ENCODE measurements at places on chromosomes 4 and X.

- DNase-seq: no peak
These were observed 17.4 kb upstream of the ADH4 start for GRCh38 chr4:99161373-99162099.

GRCh38 chr4:148834804-148835631 lies 392.8 kb upstream of the NR3C2 start:
- DNase-seq: no peak

DNA sequence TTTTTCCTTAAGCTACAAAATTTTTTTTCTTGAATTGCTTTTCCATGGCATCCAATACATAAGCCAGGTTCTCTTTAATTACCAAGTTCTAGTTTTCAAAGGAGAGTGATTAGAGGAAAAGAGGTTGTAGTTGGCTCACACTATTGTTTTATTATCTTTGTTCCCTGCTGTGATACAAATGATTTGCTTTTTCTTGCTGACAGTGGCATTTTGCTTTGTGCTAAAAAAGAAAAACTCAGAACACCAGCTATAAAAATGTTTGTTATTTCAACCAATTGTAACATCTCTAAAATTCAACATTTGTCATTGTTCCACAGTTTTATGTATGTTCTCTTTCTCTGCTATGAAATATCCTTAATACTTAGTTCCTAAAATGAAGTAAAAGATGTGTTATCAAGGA lies 1817.2 kb downstream of the STIM2 start:
- no peak for DNase-seq

- no peak for DNase-seq
These were observed 152.7 kb downstream of the ANTXR2 start for GRCh38 chr4:79920163-79920853.

DNA sequence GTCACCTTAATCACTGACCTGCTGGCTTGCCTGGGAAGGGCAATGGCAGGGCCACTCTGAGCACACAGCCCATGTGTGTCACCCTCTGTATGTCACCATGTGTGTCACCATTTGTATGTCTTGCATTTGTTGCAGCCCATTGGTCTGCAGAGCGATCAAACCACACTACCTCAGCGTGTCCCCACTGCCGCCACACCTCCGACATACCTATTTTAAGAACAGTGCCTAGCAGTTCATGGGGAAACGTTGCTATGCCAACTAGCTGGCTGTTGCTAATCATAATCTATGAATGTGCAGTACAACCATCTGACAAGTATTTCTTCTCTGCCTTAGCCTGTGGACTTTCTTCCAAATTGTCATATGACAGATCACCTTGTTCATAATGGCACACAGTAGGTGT lies 8.0 kb upstream of the CRMP1 start:
- DNase-seq: no peak

GRCh38 chr4:81607950-81608349 lies 136.2 kb upstream of the RASGEF1B start:
- no peak for DNase-seq

- no peak for DNase-seq
These were observed 356.7 kb upstream of the DIPK2B start for GRCh38 chrX:45557387-45557786.

DNA sequence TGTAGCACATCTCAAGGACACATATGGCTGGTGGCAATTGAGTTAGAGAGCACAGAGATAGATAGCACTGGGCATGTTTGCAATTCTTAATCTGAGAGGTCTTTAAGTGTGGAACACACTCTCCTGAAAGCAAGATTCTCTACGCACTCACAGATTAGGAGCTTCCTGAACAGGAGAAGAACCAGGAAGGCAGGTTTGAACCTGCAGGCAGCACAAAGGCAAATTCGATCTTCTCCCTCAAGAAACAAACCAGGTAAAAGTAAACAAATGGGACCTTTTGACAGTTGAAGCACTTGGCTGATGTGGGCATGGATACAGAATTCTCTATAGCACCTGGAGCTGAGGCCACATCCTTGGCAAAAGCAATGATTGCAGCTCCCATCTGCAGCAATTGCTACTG lies 24.3 kb downstream of the HS3ST1 start:
- DNase-seq: no peak

DNA sequence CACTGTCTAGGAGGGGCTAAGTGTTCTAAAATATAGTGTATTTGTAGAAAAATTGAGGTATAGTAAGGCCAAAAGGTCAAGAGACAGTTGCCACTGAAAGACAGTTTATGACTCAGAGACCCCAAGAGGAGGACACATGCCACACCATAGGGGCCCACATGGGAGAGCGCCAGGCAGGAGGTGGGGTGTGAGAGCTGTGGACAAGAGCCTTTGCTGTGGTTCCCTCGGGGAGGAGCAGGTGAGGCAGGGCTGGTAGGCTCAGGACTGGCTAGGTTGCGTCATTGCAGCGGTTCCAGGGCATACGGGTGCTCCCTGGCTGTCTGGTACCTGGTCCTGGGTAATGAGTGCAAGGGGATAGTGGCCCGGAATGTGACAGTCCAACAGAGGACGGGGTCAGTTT lies 37.6 kb downstream of the CCNQ start:
- no peak for DNase-seq

- DNase-seq: no peak
These were observed 750 bp downstream of the TMEM129 start for GRCh38 chr4:1720163-1720983.

DNA sequence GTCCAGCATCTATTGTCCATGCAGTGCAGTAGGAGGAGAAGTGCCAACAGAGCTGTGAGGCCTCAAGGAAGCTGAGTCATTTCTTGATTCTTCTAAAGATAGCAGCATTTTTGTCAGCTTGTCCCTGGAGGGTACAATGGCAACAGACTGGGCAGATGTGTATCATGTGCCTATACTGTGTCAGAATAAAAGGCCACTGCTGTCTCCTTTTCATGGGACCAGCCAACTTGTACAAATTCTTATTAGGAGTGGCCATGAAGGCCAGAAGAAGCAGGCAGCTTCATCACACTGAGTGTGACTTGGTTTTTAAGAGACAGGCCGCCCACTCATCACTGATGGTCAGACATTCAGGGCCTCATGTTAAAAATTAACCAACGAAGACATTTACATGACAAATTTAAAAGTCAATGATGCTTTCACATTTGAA lies 185.0 kb upstream of the FAM241A start:
- DNase-seq: no peak

DNA sequence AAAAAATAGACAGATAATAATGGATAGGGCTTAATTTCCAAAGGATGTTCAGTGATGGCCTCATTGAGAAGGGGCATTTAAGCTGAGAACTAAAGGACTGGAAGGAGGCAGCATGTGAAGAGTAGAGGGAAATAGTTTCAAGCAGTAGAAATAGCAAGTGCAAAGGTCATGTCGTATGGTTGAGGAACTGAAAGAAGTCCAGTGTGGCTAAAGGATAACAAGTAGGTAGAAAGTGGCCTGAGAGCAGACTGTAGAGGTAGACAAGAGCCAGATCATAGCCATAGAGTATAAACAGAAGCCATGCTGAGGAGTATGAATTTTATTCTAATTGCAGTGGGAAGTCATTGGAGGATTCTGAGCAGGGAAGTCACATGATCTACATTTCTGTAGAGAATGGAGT lies 72.3 kb downstream of the GRIA3 start:
- DNase-seq: no peak

DNA sequence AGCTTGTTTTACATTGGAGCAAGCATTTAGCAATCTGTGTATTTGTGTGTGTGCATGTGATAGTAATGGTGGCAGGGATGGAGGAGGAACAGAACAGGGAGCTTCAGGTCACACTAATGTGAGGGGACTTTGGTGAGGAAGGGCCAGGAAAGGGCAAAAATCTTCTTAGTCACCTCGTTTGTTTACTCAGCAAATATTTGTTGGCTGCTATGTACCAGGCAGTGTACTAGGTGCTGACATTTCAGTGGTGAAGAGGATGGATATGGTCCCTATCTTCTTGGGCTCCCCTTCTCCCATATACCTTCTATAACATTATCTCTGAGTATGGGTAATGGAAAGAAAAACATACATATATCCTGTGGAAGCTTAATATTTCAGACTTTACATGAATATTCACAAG lies 48.5 kb upstream of the HDAC8 start:
- DNase-seq: no peak

DNA sequence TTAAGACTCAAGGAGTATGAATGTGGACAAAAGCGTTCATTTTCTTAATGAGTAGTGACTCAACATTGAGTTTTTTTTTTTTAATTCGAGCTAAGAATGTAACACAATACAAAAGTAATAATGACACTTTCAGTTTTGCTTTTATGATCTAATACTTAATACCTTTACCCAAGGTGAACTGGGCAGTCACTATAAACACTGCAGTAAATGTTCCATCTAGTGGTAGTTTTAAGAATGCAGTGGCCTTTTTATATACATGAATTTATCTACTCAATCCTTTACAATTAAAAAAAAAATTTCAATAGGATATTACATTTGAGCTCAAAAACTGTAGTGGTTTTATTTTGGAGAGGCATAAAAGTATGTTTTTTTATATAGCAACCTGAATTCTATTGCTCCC lies 33.9 kb downstream of the PDK3 start:
- DNase-seq: no peak

DNA sequence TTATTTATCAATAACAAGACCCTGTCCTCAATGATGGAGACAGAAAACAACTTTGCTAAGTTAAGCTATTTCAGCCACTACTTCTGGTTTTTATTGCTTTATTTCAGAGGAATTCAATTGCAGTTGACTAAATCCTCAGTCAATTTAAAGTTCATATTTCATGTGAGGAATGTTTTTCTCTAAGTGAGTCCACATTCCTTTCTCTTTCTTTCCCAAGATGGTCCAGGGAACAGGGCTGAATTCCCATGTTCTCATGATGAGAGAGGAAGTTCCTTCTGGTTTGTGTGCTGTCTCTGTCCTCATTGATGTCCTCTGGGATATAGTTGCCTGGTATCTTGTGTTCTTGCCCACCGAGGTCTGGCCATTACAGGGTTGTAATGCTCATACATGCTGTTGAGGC lies 117.2 kb downstream of the SLIT2 start:
- no peak for DNase-seq
